D341Med (cell line): ENCODE measurements at places on chromosomes 3 and 15.
A peak's percentile ranks its signal among the peaks of the same experiment; 100 is the strongest.

DNA sequence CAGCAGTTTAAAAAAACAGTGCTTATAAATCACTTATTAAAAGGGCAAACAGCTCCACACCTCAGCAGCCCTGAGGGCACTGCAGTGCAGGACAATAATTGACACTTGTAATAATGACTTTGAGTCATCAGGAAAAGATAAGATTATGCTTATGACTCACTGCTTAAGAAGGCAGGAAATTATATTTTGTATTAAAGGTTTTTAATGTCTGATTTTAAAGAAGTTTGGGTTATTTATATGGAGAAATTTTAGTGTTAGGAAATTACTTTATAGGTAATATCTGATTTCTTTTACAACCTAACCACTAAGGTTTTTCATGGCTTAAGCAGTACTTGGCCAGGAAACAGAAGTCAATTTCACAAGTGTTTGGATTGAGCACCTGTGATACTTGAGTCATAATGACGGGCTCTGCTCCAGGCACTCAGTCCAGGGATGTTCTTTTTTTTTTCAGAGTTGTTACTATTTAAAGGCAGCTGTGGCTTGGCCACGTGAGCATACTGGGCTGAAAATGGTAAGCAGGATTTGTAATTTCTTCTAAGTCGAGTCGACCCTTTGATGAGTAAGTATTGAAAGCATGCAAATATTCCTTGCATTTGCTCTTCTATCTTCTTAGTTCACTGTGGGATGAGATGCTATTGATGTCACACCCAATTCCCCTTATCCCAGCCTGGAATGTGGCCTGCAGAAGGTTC, 21.6 kb upstream of the SLC6A20 start:
- DNase-seq: no peak

GRCh38 chr3:108415661-108416060, 94.7 kb downstream of the MYH15 start:
- DNase-seq: no peak

DNA sequence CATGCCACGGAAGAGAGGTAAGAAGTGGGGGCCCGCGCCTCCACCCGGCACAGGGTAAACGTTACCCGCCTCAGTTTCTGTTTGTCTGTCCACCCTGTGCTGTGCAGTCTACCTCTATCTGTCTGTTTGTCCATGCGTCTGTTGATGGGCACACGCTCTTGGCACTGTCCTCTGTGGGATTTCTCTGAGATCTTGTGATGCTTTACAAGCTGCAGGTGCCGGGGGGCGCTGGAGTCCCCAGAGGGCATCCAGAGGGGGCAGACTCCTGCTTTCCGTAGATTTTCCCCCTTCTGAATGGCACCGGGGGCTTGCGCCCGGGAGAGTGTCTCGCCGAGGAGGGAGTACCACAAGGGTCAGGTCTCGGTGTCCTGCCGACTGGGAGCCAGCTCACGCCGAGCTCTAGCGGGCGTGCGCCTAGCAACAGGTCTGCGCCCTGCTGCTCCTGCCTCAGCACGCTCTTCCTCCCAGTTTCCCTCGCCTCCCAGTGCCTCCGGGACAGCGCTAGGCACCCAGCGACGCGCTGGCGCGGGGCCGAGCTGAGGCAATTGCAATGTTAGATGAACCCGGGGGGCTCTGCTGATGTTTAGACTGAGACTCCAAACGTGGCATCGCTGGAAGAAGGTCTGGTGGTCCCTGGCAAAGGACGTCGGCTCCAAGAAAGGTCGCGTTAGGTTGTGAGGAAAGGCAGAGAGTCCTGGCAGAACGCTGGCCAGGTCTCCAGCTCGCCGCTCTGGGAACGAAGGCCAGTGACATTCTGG, 667 bp downstream of the CEMIP start:
- peak; percentile 63 for DNase-seq

DNA sequence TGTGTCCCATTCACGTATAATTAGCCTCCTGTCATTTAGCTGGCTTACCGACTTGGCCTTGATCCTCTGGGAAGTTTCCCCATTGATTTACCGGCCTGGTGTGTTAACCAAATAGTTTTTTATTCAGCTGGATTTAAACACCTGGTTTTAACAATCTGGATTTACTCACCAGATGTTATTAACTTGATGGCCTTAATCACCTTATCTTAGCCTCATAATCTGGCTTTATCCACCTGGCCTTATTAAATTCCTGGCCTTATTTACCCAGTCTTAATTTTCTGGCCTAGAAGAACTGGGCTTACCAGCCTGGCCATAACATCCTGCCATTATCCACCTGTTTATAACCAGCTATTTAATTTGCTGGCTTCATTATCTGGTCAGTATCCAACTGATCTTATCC, 89.9 kb downstream of the IL12A start:
- peak; percentile 33 for DNase-seq

DNA sequence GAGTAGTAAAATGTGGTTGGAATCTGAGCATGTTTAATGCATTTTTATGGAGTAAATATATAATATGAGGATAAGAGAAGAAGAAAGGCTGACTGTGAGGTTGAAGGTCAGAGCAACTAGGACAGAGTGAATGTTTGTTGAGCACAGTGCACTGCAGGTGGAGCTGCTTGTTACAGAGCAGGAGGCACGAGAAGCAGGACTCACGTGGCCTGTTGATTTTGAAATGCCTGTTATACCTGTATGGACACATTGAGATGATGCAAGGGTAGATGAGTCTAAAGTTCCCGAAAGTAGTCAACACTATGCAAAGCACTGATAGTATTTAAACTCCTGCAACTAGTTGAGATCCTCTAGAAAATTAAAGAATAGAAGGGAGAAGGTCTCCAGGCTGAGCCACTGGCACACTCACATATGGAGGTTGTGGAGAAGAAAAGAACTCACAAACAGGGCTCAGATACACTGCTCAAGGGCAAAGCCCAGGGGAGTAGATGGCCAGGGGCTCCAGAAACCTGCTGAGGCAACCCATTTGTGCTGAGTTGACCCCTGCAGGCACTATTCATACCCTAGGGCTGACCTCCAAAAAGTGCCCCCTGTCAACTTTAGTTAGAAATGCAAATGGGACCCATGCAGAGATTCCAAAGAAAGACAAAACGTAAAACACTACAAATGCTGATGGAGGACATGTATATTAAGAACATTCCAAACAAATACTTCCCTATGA, 541.5 kb downstream of the GABRG3 start:
- DNase-seq: no peak

DNA sequence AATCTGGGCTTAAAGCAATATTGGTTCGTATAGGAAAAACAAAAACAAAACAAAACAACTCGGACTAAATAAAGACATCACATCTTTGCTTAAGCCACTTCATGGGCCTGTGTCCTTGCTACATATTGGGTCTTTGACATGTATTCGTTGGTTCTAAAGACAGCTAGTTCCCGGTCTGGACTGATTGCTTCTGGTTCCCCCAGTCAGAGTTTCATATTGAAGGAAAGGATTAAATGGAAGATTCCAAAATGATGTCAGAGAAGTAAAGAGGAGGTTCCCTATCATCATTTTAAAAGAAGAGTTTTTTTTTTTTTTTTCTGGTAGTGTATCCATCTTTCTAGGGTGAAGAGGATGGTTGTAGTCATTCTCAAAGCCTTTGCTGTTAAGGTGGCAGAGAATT, 2.3 kb downstream of the OXSR1 start:
- no peak for DNase-seq
